ENCODE measurements at places on chromosomes 5 and 9.

DNA sequence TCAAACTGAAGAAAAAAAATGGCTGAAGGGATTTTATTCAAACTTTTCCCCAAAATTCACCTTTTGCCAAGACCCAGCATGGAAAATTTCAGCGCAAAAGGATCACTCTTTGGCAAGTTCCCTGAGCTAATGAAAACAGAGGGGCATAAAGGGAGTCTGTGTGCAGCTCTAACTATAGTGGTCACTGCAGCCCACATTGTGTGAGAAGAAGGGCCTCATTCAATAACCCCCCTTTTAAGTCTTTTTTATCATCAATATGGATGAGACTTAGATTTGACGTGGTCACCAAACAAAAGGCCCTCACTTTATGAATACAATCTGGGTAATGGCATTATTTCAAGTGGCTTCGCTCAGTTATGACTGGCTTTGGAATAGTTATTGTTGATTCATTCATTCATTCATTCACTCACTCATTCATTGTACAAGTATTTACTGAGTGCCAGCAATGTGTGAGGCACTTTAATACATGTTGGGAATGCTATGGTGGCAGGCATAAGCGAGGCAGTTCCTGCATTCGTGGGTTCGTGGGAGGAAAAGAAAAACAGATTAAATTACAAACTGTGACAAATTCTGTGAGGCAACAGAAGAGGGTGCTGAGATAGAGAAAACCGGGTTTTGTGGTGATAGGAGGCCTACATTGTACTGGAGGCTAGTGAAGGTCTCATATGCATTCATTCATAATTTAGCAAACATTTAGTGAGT is 145.7 kb upstream of the KLF4 start:
- DNase-seq = no peak

GRCh38 chr5:16659536-16659935 is 42.7 kb upstream of the RETREG1 start:
- DNase-seq = no peak

DNA sequence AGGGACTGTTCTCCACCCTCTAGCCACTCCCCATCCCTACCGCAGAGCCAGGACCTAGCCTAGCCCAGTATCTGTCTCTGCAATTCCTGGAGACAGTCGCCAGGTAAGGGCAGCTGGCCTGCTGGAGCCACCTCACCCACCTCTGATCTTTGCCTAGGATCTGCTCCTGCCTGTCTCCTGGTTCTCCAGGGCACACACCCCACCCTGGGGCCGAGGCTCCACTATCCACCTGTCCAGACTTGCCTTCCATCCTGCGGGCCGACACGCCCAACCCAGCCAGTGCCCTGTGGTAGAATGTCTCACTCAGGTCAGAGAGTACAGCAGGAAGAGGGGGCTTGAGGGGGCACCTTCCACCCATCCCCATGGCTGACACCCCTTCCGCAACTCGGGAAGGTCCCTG is 15.7 kb upstream of the AQP7 start:
- no peak for DNase-seq

DNA sequence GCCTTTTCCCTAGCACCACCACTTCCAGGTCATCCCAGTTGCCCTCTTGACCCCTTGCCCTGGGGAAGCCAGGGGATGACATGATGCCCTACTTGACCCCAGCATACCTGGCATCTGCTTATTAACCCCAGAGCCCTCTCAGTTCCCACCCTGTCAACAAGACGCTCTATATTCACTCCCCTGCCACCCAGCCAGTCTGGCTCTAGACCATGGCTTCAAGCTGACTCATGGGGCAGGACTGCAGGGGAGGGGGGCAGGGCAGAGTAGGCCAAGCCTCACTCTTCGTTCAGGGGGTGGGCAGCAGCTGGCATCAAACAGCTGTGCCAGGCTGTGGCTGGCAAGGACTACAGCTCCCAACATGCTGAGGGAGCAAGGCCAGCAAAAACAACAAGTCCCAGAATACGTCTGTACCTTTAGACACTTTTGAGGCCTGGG is 5.3 kb downstream of the ATOSB start:
- DNase-seq = no peak

DNA sequence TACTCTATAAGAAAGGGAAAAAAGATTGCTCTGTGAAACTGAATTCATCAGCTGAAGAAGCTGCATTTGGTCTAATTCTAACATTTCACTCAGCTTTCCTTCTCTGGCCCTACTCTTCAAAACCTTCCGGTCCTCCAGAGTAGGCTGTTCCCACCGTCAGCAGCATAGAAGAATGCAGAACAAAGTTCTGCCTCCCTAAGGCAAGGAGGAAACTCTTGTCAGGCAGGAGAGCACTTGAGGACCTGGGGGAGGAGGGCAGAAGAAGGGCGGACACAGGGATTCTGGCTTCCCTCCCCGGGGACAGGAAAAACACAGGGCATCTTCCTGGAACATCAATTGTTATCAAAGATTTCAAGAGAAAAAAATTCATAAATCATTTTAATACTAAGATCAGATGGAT is 69.2 kb upstream of the SHB start:
- no peak for DNase-seq

- no peak for DNase-seq
Observed at GRCh38 chr5:17228821-17229291, 11.4 kb downstream of the BASP1 start.

- DNase-seq = no peak
Observed at GRCh38 chr5:58077416-58077815, 382.5 kb downstream of the PLK2 start.

GRCh38 chr9:107615321-107615720 is 125.8 kb upstream of the KLF4 start:
- DNase-seq = no peak

GRCh38 chr5:62044989-62045388 is 261.0 kb upstream of the KIF2A start:
- no peak for DNase-seq

GRCh38 chr5:107324071-107324470 is 346.7 kb downstream of the EFNA5 start:
- DNase-seq = no peak

DNA sequence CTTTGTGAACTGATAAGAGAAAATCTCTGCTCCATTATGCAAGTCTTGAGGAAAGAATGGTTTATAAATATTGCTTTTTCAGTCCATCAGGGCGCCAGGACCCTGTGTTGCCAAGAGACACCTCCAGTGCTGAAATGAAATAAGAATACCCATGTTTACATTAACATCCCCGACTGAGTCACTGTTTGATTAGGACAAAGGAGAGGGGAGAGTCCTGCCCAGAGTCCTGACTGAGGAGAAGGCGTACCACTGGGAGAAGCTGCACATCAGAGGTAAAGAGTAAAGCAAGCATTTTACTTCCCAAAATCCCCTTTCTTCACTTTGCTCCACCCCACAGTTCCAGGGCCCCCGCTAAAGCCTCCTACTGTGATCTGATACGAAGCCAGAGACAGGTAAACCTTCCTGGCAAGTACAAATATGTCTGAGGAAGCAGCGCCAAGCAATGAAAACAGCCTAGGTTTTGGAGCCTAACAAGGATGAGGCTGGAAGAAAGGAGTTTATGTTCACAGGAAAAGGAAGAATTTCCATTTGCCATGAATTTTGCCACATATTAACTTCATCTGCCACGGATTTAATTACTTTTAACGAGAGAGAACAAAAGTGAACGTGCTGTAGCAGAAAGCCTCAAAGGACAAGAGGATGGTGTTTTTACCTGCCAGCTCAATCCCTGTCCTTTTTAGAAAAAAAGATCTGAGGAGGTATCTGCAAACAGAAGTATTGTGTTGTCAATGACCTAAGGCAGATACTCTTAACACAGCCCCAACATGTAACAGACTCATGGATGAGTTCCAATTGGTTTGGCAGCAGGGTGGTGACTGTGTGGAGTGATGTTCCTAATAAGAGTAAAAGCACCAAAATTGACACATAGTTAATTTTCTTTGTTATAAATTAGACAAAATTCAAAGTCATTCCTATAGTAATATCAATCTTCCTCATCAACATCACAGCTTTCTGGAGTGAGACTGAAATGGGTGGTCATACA is 209.4 kb upstream of the TLE4 start:
- no peak for DNase-seq

GRCh38 chr5:136886608-136887007 is 521.3 kb upstream of the TRPC7 start:
- DNase-seq = no peak

GRCh38 chr5:112445626-112446350 is 26.7 kb upstream of the EPB41L4A start:
- no peak for DNase-seq

DNA sequence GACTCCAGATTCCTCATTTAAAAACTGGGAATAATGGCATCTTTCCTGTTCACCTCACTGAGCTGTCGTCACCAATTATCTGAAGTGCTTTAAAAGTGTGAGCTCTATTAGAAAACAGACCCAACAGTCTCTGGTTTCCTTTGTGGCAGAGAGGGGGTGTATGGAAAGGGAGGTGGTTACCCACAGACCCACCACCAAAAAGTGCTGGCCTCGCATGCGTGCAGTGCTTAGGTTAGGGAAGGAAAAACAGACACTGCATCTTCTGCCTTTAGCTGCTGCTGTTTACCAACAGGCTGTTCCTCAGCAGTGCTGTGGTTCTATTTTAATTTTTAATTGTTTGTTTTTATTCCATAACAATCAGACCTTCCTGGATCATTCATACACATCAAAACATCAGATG is 249.6 kb downstream of the PIK3R1 start:
- DNase-seq = no peak

GRCh38 chr9:3874449-3875360 is 348.9 kb upstream of the RFX3 start:
- no peak for DNase-seq

GRCh38 chr9:125996791-125997190 is 249.6 kb downstream of the PBX3 start:
- DNase-seq = no peak

DNA sequence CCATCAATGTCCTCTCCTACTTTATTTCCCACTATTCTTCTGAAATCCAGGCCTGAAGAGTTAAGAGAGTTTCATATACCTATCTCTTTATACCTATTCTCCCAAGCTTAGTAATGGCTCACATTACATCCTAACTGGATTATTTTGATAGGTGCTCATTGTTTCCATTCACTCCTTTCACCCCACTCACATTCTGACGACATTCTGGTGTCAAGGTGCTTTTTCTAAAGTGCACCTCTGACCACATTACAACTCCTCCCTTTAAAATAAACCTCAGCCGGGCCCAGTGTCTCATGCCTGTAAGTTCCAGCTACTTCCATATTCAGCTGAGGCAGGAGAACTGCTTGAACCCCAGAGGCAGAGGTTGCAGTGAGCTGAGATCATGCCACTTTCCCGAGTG is 417.1 kb downstream of the BNC2 start:
- DNase-seq = no peak

DNA sequence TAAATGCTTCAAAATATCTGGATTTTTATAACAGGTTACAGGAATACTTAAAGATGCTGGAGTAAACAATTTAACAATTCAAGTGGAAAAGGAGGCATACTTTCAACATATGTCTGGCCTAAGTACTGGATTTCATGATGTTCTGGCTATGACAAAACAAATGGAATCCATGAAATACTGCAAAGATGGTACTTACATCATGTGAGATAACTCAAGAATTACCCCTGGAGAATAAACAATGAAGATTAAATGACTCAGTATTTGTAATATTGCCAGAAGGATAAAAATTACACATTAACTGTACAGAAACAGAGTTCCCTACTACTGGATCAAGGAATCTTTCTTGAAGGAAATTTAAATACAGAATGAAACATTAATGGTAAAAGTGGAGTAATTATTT is 35.6 kb downstream of the SLC30A5 start:
- no peak for DNase-seq

- no peak for DNase-seq
Observed at GRCh38 chr9:115142517-115143270, 24.7 kb upstream of the TNC start.

DNA sequence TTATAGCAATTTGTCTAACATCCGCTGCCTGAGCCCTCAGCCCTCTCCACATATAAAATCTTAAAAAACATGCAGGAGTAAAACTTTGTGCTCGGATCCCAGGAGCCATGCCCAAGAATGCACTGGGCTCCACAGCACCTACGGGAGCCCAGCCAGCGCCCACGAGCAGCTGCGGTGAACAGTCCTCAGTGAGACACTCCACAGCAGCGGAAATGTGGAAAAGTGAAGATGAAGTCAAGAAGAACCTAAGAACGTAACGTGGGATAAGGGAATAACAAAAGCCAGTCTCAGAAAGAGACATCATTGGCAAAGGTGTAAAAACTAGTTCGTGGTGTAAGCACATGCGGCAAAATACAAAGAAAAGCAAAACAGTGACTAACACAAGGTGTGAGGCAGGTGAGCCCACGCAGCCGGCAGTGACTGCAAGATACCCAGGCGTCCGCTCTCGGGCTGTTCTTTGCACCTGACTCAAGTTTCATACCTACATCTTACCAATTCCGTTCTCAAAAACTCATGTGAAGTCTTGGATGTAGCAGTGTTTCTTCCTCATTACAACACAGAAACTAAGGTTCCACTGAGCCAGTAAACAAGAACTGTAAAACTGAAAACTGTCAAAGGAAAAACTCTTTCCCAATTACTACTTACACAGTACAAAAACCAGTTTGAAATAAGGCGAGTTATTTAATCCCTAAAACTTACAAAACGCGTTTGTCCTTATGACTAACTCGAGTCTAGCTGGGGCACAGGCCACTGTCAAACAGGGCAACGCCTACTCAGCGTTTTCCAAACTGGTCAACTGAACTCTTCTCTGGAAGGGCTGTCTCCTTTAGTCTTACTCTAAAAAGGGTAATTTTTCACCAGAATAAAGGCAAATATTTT is 1.7 kb downstream of the CAMSAP1 start:
- peak; percentile 64 for DNase-seq

GRCh38 chr5:52945040-52945439 is 44.1 kb upstream of the ITGA2 start:
- no peak for DNase-seq

- no peak for DNase-seq
Observed at GRCh38 chr5:69083412-69083811, 10.4 kb upstream of the SLC30A5 start.

- DNase-seq = no peak
Observed at GRCh38 chr5:2143646-2144353, 261.1 kb upstream of the IRX4 start.

GRCh38 chr5:121263456-121263855 is 588.2 kb upstream of the FTMT start:
- DNase-seq = no peak

DNA sequence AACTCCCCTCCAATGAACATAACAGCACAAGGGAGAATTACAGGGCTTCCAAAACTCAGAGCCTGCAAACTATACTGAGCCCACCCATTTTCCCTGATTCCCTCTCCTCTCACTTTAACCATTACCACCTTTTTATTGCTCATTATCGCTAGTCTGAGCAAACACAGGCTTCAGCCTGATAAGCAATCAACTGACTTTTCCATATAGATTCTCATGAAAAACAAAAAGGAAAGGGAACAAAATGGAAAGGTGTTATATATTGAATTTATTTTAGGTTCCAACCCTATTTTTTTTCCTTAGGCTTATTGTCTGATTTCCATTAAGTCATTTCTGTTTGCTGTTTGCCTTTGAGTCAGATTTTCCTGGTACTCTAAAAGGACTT is 27.9 kb downstream of the SEMA6A start:
- no peak for DNase-seq

GRCh38 chr9:19782005-19782404 is 6.8 kb downstream of the SLC24A2 start:
- no peak for DNase-seq
